Large intestine (tissue), 12 donors: ENCODE measurements at places on chromosomes 3 and 15. TPM values are rescaled to one million over a fixed set of nuclear protein-coding genes. Genes with fewer than 3 reads are reported as not detected.

DNA sequence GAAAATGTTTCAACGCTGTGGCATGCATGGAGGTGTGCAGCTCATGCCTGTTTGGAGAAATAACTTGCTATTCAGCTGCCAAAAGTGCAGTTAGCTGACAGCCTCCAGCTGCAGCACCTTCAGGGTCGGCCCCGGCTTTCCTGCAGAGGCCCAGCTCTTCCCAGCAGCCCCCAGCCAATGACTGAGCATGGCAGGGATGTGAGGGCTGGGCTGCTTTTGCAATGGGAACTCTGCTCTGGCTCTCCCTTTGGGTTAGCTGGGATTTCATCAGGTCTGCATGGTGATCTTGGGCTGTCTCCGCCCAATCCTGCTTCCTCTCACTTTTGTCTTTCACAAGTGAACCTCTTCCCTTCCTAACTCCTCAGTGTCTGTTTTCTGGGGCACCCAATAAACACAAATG lies 396.6 kb downstream of the EPHB1 start:
- no peak for DNase-seq

Gene GASK1A
- 5.0 TPM for polyA plus RNA-seq

DNA sequence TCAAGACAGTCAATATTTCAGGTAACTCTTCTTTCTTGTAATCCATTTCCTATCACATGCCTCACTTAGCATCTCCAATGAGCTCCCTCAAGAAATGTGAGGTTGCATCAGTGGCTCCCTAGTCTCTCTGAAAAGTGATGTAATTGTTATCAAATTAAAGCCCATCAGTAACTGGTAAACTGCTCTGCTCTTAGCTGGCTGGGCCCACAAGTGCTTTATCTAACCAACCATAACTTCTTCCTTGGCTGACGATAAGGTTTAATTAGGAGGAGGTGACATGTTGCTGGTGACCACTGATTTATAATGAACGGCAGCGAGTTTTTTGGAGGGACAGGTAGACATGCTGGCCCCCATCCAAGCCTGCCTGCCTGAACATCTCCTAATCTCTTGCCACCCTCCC lies 79.6 kb downstream of the RTP4 start:
- DNase-seq: no peak

Gene AHSG
- polyA plus RNA-seq: 1.8 TPM

DNA sequence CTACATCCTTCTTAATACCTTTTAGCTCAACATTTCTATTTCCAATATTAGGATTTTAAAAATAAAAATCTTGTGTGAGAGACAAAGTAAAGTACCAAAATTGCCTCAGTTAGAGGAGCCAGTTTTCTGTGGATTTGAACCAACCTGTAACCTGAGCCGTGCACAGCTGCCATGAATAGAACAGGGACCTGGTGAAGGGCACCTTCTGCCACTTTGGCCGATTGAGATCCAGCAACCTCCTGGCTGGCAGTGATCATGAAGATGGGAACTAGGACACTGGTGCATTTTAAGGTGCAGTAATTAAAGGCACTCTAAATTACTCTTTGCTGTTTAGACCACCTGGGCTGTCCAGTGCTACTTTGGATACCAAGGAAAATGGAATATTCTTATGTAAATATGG lies 34.3 kb upstream of the TRAK1 start:
- no peak for DNase-seq

- no peak for DNase-seq
Observed at GRCh38 chr15:31828594-31828993, 201.7 kb upstream of the CHRNA7 start.
